Pancreas (tissue), 10 donors: ENCODE measurements at places on chromosomes 6 and 20. TPM values are rescaled to one million over a fixed set of nuclear protein-coding genes. Genes with fewer than 3 reads are reported as not detected.

DNA sequence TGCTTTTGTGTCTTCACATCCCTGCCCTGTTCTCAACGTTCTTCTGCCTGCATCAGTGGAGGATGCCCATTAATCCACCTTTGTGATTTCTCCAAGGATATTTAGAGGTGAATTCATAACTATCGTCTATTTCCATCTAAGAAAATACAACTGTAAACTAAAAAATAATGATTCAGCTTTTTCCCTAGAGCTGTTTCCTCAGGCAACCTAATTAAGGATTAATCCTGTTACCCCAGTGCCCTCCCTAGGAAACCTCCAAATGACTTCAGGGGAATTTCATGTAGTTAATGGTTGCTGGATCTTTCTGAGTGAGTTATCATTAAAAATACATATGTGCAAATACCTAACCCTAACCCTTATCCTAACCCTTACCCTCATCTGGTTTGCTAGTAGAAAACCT lies 14.6 kb upstream of the AFDN start:
- DNase-seq, result no peak
- no peaks in the 10 kb centered on the region for H3K36me3 ChIP-seq
- no peaks in the 10 kb centered on the region for H3K4me1 ChIP-seq
- no peaks in the 10 kb centered on the region for H3K27me3 ChIP-seq
- no peak overlapping the region for H3K27ac ChIP-seq
- H3K4me3 ChIP-seq, result no peak overlapping the region

DNA sequence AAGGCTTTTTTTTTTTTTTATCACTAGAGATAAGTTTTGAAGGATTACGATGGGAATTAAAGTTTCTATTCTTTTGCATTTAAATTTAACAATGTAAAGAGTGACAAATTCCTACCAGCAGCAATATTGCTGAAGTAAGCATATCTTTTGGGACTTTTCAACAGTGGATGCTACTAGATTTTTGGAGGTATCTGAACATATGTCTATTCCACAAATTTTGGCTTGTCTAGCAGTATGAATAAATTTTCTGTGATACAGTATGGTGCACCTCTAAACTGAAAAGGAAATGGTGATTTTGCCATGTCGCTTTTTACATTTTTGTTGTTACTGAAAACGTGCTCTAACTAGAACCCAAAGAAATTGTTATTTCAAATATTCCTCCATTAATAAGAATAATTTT lies 368.3 kb upstream of the MANEA start:
- no peak for DNase-seq
- no peaks in the 10 kb centered on the region for H3K27me3 ChIP-seq
- H3K36me3 ChIP-seq, result no peaks in the 10 kb centered on the region
- H3K4me1 ChIP-seq, result no peaks in the 10 kb centered on the region
- no peak overlapping the region for H3K27ac ChIP-seq

GTSF1L gene
- polyA plus RNA-seq, result not detected

FLOT1 gene
- 151 TPM for polyA plus RNA-seq

- H3K4me3 ChIP-seq, result no peak overlapping the region
- H3K27ac ChIP-seq, result no peak overlapping the region
- H3K36me3 ChIP-seq, result no peaks in the 10 kb centered on the region
- no peaks in the 10 kb centered on the region for H3K4me1 ChIP-seq
- H3K27me3 ChIP-seq, result peaks cover 14% of the 10 kb centered on the region
Observed at GRCh38 chr20:63457737-63458136, 14.7 kb downstream of the KCNQ2 start.

GLP1R gene
- 3.4 TPM for polyA plus RNA-seq

EYA2 gene
- polyA plus RNA-seq, result 1.5 TPM

- H3K4me3 ChIP-seq, result no peak overlapping the region
- no peaks in the 10 kb centered on the region for H3K36me3 ChIP-seq
- no peak for DNase-seq
- H3K27ac ChIP-seq, result no peak overlapping the region
- H3K4me1 ChIP-seq, result peaks cover 12% of the 10 kb centered on the region
- no peaks in the 10 kb centered on the region for H3K27me3 ChIP-seq
Observed at GRCh38 chr6:55833284-55833683, 42.1 kb downstream of the BMP5 start.

EYA4 gene
- 0.21 TPM for polyA plus RNA-seq

DNA sequence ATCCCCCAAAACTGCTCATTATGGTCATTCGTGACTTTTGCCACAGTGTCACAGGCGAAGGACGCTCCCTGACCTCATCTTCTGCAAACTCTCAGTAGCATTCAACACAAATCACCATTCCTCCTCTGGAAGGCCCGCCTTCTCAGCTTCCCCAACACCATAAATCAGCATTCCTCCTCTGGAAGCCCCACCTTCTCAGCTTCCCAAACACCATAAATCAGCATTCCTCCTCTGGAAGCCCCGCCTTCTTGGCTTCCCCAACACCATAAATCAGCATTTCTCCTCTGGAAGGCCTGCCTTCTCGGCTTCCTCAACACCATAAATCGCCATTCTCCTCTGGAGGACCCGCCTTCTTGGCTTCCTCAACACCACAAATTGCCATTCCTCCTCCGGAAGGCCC lies 288.0 kb upstream of the AGPAT4 start:
- no peak overlapping the region for H3K4me3 ChIP-seq
- no peak overlapping the region for H3K27ac ChIP-seq
- H3K36me3 ChIP-seq, result no peaks in the 10 kb centered on the region
- H3K27me3 ChIP-seq, result no peaks in the 10 kb centered on the region
- DNase-seq, result no peak

GRCh38 chr6:81834141-81834681 lies 81.7 kb upstream of the TENT5A start:
- no peak overlapping the region for H3K27ac ChIP-seq
- H3K27me3 ChIP-seq, result no peaks in the 10 kb centered on the region
- H3K4me1 ChIP-seq, result no peaks in the 10 kb centered on the region
- no peak overlapping the region for H3K4me3 ChIP-seq
- no peak for DNase-seq

DNA sequence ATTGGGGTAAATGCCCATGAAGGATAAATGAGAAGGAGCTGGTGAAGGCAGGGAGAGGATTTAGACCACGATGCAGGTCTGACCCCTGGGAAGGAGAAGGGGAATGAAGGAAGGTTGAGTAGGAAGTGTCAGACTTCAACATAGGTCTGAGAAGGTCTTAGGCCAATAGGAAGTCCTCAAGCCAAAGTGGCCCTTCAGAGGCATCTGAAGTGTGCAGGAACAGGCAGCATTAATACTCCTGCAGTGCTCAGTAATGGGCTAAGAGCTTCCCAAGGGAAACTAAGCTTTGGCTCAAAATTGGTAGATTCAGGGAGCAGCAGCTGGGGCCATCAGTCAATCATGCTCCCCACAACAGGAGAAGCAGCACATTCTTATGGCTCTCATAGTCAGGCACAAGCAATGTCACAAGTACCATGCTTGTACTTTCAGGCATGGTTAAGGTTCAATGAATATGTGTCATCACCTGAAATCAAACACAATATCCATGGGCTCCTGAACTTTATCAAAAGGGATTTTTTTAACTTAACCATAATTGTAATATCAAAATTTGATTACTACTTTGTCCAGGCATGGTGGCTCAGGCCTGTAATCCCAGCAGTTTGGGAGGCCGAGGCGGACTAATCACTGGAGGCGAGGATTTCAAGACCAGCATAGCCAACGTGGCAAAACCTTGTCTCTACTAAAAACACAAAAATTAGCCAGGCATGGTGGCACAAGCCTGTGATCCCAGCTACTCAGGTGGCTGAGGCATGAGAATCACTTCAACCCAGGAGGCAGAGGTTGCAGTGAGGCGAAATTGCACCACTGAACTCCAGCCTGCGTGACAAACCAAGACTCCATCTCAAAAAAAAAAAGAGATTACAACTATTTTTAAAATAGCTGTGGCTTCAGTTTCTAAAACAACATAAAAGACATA lies 9.9 kb downstream of the RALGAPA2 start:
- no peaks in the 10 kb centered on the region for H3K36me3 ChIP-seq
- H3K4me1 ChIP-seq, result peaks cover 42% of the 10 kb centered on the region
- no peak overlapping the region for H3K4me3 ChIP-seq

- no peaks in the 10 kb centered on the region for H3K36me3 ChIP-seq
- H3K27ac ChIP-seq, result no peak overlapping the region
- DNase-seq, result no peak
Observed at GRCh38 chr6:108120311-108120710, 45.5 kb upstream of the NR2E1 start.

SPINT3 gene
- polyA plus RNA-seq, result not detected

ATAT1 gene
- polyA plus RNA-seq, result 6.8 TPM

NMBR gene
- polyA plus RNA-seq, result not detected

DNA sequence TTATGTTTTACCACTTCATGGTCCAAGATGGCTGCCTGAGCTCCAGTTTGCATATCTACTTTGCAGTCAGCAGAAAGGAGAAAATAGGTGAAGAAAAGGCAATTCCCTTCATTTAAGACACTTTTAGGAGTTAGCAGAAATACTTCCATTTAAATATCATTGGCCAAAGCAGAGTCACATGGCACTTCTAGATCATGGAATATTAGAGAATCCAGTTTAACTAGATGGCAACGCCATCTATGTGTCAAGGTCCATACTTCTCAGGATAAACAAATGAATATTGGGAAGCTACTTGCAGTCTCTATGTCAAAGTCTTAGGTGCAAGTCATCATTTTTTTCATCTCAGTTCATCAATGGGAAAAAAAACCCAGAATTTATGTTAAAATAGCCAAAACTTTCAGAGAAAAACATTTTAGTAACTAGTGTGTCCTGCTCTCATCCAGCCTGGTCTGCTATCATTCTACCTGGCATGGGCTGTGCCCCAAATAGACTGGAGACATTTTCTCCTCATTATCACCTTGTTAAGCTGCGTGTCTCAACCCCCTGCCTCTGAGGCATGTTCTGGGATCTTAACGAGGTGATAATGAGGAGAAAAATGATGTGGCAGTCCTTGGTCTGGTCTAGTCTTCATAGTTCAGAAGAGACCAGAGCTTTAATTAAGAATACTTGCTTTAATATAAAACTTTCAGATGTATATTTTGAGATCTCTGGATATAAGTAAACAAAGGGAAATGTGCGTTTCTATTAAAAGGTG lies 227.3 kb downstream of the TBX18 start:
- no peaks in the 10 kb centered on the region for H3K27me3 ChIP-seq
- DNase-seq, result no peak
- no peak overlapping the region for H3K4me3 ChIP-seq
- no peaks in the 10 kb centered on the region for H3K36me3 ChIP-seq

- no peaks in the 10 kb centered on the region for H3K36me3 ChIP-seq
- H3K27ac ChIP-seq, result no peak overlapping the region
Observed at GRCh38 chr6:44132476-44132875, 5.1 kb downstream of the TMEM63B start.

GRCh38 chr20:301886-302848 lies 4.8 kb downstream of the ZCCHC3 start:
- no peak overlapping the region for H3K27ac ChIP-seq
- H3K36me3 ChIP-seq, result no peaks in the 10 kb centered on the region
- H3K4me3 ChIP-seq, result no peak overlapping the region
- H3K27me3 ChIP-seq, result no peaks in the 10 kb centered on the region
- DNase-seq, result no peak

PSORS1C2 gene
- not detected for polyA plus RNA-seq

GRCh38 chr20:58839474-58839874 lies 11.2 kb downstream of the GNAS-AS1 start:
- no peak for DNase-seq
- no peak overlapping the region for H3K27ac ChIP-seq
- no peaks in the 10 kb centered on the region for H3K27me3 ChIP-seq
- H3K4me1 ChIP-seq, result no peaks in the 10 kb centered on the region
